ENCODE measurements at places on chromosomes 7 and 10.

DNA sequence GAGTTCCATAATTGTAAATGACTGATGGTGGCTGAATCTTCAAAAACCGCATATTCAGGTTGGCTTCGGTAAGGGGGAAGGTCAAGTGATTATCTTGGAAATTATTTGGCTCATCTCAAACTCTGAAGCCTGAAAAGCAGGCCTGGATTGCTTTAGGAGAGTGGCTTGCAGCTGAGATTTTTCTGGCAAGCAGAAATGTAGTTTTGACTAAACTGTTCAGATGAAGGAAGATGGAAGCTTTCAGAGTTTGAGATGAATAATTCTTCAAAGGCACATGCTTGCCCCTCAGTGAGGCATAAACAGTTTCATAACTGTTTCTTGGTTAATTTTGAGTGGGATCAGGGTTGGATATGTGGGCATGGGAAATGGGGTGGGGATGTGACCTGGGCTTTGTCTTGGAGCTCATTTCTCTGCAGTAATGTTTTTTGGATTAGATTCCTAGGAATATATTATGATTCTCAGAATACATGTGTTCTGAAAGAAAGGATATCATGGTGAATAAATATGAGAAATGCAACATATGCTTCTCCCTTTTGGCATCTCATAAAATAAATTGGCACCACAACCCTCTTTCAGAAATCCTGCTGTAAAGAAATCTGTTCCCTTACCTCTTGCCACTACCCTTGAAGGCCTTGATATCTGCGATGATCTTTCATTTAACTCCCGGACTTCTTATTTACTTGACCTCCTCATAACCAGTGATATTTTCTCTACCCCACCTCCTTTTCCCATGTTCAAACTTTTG, 469.2 kb downstream of the ADRA2A start:
- no peak for DNase-seq

- DNase-seq, result no peak
Observed at GRCh38 chr10:86289577-86289868, 77.1 kb downstream of the GRID1 start.

- DNase-seq, result no peak
Observed at GRCh38 chr10:117723343-117723742, 180.8 kb downstream of the EMX2 start.

GRCh38 chr10:98244586-98244985, 23.4 kb downstream of the LOXL4 start:
- no peak for DNase-seq

DNA sequence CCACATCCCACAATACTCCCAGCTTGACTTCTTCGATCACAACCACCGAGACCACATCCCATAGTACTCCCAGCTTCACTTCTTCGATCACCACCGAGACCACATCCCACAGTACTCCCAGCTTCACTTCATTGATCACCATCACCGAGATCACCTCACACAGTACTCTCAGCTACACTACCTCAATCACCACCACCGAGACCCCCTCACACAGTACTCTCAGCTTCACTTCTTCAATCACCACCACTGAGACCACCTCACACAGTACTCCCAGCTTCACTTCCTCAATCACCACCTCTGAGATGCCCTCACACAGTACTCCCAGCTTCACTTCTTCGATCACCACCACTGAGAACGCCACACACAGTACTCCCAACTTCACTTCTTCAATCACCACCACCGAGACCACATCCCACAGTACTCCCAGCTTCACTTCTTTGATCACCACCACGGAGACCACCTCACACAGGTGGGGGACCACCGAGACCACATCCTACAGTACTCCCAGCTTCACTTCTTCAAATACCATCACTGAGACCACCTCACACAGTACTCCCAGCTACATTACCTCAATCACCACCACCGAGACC, 8.6 kb downstream of the MUC3A start:
- DNase-seq, result no peak

- DNase-seq, result no peak
Observed at GRCh38 chr7:94127026-94127425, 122.9 kb upstream of the BET1 start.

DNA sequence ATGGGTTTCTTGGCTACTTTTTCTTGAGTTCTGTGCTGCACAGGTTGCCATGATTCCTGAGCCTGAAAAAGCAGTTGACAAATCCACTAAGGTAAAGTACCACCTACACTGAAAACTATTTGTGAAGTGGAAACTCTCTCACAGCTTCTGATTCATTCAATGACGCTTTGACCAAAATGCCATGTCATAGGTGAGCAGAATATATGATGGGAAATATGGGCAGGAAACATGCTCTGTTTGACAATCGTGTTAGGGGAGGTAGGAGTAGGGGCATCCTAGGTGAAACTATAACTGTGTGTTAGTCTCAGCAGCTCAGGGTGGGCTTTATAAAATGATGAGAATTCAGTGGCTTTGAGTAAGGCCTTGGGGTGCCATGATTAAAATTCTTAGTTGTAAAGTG, 69.6 kb upstream of the ELMO1 start:
- DNase-seq, result no peak

DNA sequence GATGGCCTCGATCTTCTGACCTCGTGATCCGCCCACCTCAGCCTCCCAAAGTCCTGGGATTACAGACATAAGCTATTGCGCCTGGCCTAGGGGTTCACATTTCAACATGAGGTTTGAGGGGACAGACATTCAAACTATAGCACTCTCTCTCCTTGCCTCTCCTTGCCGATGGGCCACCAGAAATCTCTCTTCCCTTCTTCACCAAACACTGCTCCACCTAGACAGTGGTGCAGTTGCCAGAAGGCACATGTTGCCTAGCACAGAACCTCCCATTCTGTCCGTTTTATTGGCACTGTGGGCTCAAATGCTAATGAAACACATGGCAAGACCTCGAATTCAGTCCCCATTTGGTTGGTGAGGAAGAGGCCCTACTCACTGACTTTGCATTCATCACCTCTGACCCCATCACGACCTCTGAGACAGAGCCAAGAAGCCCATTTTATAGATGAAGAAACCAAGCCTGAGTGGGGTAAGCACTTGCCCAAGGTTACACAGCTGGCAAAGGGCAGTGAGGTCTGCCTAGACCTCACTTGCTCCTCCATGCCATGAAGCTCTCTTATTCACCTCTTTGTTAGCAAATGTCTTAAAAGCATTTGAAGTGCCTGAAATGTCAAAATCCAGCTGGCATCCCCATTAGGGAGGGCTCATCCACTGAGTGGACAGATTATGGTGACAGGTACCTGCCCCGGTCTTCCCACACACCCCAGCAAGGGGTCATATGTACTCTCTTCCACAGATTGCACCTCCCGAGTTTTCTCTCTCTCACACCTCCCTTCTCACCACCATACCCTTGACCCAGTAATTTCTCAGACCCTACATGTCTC, 34.0 kb downstream of the GPRIN2 start:
- DNase-seq, result peak; percentile 1

- peak; percentile 75 for DNase-seq
Observed at GRCh38 chr7:26293569-26294308, 2.1 kb downstream of the SNX10 start.

DNA sequence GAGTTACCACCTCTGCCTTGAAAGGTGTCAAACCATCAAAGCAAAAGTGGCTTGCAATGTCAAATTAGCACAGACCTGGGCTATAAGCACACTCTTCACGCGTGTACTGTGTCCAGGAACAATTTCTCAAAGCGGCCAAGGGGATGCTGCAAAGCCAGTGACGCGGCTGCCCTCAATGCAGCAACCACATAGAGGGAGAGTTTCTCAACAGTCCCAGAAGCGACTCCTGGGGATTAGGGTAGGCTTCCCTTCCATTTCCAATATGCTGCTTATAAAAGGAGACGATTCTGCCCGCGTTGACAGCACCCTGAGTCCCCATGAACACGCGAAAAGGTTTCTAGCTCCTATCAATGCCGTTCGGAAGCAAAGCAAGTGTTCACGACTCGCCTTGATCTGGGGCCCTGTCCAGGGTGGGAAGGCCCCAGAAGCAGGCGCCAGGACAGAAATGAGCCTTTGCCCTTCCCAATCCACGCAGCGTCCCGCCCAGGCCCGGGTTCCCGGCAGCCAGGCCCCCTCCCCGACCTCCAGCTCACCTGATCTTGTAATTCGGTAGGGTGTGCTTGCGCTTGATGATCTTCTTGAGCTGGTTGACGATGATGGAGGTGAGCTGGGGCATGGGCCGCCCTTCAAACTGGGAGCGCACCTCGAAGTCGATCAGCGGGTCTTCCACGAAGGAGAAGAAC, 1.3 kb downstream of the PDZD8 start:
- DNase-seq, result peak; percentile 24

DNA sequence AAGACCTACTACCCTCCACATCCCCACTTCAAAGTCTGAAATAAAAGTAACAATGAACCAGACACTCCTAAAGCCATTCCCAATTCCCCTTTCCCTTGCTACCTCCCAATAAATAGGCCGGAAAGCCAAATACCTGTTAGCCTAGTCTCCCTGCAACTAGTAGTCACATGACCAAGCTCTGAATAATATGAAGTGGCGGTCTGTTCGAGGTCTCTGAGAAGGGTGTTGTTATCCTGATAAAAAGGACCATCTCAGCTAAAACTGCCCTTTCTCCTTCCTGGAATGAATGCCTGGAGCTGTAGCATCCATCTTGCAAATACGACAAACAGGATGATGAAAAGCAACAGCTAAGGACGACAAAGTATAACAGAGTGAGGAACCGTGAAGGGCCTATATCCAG, 6.0 kb downstream of the KIF5B start:
- DNase-seq, result no peak

DNA sequence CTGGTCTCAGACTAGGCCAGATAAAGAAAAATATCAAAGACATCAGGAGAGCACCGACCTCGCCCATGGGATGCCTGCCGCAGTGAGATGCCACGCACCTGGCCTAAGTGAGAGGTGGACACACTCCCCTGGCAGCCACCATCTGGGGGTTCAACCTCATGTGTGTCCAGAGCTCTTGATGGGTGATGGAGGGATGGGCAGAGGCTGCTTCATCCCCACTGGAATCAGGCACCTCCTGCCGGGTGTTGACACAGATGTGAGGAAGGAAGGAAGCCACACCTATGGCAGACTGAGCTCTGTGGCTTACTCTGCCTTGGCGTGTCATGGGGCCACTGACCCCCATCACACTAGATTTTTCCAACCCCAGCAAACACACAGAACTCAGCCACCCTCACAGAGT, 11.4 kb downstream of the ZNF488 start:
- no peak for DNase-seq

DNA sequence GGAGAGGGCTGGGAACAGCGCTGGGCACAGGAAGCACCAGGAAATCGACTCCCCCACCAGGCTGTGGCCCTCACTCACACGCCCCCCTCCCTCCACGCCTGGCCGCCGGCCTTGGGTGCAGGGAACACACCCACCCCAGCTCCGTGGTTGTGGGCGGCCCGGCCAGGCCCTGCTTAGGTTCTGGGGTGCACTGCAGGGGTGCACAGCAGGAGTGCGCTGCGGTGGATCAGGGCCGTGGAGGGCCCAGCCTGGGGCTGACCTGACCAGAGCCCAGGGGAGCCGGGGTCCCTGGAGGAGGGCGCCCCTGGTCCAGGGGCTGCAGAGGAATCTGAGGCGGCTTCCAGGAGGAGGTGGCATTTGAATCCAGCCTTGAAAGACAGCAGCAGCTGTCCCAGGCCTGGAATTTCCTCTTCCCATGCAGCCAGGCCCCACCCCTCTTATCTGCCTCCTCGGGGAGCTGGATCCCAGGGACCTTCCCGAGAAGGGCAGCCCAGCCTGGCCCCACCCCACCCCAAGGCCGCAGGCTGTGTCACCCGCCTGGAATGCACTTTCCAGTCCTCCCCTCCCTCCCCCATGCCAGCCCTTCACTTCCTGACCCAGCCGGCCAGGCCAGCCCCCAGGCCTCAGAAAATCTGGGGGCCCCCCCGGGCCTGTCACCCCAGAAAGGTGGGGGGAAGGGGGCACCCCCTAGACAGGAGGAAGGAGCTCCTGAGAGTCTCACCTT, 18.4 kb upstream of the PDGFA start:
- no peak for DNase-seq

GRCh38 chr7:66198469-66198868, 6.7 kb upstream of the TPST1 start:
- no peak for DNase-seq

GRCh38 chr7:20132585-20132984, 84.6 kb downstream of the MACC1 start:
- DNase-seq, result no peak

DNA sequence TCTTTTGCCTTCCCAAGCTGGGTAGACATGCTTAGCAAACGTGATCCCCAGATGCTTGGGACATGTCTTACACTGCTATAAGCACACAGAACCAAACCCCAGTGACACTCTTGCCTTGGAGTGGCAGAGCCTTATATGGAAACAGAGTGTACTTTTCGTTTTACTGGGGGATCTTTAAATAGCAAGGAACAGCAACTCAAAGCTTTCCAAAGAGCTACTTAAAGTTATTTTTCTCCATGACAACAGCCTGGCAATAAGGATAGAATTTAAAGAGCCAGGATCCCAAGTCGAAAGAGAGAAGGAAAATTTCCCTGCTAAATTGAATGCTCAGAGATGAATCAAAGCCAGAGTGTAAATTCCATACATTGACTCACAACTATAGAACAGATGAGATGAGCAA, 67.8 kb downstream of the ZNF365 start:
- no peak for DNase-seq

DNA sequence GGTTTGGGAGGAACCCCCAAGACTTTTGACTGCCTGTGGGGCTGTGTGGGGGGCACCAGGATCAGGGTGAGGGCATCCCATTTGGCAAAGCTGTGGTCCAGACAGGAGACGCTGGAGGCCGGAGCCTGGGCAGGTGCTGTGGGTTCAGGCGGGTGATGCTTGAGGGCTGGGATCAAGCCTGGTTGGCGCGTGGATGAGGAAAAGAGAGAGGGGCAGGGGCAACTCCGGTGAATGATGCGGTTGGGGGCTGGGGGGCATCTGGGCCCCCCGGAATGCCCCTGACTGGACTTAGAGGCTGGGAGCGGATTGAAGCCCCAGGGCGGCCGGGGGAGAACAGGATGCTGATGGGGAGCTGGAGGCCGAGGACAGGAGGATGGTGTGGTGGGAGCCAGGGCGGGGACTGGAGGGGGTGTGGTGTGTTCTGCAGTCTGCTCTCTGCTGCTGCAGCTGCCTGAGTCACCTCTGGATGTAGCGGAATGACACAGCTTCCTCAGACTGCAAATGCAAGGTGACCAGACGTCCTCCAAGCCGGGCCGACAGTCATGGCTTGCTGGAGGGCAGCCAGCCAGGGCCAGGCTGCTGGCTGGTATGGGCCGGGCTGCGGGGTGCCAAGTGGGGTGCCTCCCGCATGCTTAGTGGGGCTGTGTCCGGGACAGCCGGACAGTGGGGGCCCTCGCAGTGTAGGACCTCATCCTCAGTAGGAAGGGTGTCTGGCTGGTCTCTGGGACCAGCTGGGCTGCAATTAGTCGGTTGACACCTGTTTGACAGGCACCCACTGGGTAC, 3.2 kb downstream of the MAFK start:
- DNase-seq, result peak; percentile 63

Measured in activated CD4-positive, alpha-beta T cell treated with anti-CD3 and anti-CD28 coated beads for 48 hours (primary cell).